ENCODE measurements at places on chromosomes 12 and 14.

DNA sequence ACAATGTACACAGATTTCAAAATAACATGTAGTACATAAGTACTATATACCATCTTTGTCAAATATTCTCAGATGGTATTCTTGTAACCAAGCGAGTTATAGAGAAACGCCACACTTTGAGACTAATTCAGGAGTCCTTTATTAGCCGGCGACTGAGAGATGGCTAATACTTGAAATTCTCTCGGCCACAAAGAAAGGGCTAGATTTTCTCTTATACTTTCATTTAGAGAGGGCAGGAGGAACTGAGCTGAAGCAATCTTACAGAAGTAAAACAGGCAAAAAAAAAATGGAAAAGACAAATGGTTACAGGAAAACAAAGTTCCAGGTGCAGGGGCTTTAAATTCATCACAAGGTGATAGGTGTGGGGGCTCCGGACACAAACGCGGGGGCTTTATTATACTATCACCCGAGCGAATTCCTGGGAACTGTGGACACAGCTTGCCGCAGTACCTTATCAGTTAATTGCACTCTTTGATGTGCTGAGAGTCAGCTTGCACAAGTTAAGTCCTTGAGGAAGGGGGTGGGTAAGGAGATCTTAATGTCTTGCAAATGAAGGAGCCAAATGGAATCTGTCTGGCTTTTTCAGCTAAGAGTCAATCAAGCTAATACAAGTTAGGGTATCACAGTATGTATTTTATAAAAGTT, 382.3 kb downstream of the KCNH5 start:
- peak; percentile 40 for DNase-seq

DNA sequence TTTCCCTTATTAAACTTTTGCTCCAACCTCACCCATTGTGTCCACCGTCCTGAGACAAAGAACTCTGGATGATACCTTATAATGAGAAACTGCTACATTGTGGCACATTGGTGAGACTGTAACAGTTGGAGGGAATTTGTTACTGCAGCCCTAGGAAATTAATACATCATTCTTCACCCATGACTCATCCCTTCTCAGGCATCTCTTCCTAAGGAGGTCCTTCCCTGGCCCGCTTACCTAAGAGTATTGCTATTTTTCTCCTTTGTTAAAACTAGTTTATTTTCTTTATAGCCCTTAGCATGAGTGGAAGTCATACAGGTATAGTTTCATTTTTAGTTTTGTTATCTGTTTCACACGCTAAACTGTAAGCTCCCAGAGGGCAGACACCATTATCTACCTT, 87.1 kb downstream of the TMEM260 start:
- DNase-seq = no peak

DNA sequence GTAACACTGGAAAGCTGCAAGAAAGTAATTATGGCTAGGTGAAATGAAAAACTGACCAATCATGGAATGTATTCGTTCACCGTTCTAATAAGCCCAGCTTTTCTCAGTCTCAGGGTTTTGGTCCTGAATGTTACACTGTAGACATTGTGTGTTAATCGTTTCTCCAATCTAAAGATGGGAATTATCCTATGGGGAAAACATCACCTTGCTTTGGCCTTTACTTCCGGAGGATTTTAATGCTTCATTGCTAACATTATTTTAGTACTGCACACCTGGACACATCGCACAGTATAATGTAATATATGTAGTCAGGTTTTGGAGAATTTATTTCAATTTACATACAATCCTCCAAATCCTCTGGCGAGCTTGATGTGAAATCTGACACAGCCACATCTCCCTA, 1.2 kb upstream of the TRHDE start:
- no peak for DNase-seq

DNA sequence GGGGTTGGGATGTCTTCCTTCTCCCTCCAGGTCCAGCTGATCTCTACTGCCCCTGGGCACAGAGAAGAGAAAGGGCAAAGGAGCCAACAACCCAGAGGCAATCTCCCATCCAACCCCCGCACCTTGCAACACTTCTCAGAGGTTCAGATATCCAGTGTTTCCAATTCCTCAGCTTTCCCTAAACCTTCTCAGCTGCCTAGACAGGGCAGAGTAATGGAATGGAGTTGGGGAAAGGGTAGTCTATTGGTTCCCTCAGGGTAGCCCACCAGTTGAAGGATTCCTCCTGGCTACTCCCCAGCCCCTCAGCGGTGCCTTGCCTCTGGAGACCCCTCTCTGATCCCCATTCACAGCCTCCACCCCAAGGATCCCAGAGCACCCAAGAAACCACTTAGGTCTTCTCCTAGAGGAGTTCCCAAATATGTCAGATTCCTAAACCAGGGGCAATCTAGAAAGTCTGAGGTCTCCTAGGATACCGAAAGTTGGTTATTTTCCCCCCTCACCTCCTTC, 537 bp downstream of the NFE2 start:
- no peak for DNase-seq

DNA sequence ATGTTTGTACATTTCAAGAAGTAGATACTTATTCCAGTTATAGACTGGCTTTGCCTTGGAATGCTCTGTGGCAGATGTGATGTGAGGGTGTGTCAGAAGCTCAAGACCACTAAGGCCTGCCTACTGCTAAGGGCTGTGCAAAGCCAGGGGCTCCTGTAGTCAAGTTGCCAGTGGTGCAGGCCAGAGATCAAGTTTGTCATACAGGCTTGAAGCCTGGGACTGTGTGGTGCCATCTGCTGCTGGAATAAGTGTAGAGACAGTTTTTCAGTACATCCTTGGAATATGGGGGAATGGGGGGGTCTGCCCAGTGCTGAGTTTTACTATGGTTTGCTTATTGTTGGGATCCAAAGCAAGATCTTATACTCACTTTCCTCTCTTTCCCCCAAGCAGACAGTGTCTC, 649.9 kb upstream of the FOXG1 start:
- DNase-seq = no peak

GRCh38 chr12:12627308-12627827, 15.7 kb downstream of the CREBL2 start:
- DNase-seq = no peak

- DNase-seq = no peak
Measured at GRCh38 chr12:109624467-109624866, 50.9 kb downstream of the MVK start.

- DNase-seq = no peak
Measured at GRCh38 chr12:81958406-81958805, 199.3 kb upstream of the PPFIA2 start.

GRCh38 chr14:101007004-101007614, 103.6 kb upstream of the RTL1 start:
- DNase-seq = no peak

- DNase-seq = peak; percentile 54
Measured at GRCh38 chr12:124759841-124760503, 103.7 kb downstream of the SCARB1 start.

DNA sequence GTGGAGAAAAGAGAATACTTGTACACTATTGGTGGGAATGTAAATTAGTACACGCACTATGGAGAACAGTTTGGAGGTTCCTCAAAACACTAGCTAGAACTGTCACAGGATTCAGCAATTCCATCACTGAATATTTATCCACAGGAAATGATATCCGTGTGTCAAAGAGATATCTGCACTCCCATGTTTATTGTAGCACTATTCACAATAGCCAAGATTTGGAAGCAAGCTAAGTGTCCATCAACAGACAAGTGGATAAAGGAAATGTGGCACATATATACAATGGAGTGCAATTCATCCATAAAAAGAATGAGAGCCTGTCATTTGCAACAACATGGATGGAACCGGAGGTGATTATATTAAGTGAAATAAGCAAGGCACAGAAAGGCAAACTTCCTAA, 428.5 kb downstream of the CCDC91 start:
- DNase-seq = no peak

GRCh38 chr14:88026890-88027289, 22.0 kb downstream of the GPR65 start:
- no peak for DNase-seq

GRCh38 chr12:68886636-68887572, 46.1 kb downstream of the CPM start:
- no peak for DNase-seq

Measured in stomach (tissue), 19 donors.